ENCODE measurements at places on chromosomes 11 and 22.

GRCh38 chr11:35962369-35963138, 18.7 kb downstream of the LDLRAD3 start:
- no peak for DNase-seq

DNA sequence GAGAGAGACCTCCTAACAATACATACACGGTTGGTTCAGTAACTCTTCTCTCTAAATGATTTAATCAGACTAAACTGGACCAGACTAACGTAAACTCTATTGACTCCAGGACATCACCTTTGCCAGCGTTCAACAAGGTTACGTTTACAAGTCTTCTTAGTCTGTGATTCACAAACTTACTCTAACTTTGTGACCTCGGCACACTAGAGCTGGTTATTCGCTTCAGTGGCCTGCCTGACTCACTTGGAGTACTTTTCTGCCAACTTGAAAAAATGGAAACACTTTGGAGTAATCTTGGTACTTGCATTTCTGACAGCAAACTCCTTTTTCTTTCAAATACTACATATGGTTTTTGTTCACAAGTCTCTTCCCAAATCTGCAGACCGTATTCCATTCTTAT, 26.2 kb downstream of the MTMR2 start:
- no peak for DNase-seq

- no peak for DNase-seq
Measured at GRCh38 chr22:49922484-49922883, 4.0 kb downstream of the CRELD2 start.

DNA sequence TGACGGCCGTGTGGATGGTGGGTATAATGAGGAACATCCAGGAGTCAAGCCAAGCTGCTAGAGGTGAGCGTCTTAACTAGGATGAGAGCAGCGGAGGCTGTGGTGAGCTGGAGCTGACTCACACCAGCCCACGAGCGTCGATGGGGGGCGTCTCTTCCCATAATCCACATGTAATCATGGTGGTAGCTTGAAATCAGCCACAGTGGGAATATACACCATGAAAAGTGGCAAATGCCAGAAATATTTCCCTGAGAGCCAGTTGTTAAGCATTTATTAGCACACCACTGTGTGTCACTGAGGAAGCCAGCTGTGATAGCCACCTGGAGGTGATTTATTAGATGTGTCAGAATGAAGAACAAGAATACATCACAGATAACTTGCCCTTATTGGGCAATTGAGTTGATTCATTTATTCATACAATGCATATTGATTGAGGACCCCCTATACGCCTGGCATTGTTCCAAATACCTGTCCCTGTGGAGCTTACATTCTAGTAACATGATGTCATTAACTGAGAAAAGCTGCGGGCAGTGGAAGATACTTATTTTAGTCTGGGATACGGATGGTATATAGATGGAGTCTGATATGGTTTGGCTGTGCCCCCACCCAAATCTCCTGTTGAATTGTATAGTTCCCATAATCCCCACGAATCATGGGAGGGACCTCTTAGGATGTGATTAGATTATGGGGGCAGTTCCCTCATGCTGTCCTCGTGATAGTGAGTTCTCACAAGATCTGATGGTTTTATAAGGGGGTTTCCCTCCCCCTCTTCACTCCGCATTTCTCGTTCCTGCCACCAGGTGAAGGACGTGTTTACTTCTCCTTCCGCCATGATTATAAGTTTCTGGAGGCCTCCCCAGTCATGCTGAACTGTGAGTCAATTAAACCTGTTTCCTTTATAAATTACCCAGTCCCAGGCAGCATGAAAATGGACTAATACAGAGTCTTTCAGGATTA, 473.4 kb downstream of the METTL15 start:
- no peak for DNase-seq

DNA sequence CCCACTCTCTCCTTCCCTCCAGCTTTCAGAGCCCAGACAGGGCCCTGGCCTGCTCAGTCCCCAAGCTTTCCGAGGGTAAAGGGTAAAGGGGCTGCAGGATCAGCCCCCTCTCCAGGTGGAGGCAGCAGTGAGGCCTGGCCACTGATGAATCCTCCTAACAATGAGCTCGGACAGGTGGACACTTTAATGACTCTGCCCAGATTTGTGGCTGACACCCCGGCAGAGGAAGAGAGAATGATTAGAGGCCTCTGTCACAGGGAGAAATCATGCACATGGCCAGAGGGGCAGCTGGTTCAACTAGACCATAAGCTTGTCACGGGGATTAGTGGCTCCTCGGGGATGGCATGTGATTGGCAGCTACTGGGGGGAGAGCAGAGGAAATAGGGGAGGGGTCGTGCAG, 587.5 kb upstream of the B3GAT1 start:
- no peak for DNase-seq

DNA sequence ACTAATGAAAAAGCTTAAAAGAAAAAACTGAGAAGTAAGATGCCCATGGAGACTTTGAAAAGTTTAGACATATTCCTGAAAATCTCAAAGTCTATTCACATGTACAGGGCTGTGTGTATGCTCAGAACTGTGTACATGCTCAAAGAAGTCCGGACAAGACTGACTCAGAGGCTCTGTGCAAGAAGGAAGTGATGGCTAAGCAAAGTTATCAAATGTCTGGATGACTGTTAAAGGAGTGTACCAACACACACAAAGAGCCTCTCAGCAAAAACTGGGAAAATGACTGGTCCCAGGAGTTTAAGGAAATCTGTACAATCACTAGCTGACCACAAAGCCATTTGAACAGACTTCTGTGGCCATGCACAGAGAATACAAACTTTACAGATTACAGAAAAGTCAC, 33.1 kb upstream of the ARHGAP32 start:
- DNase-seq: no peak

DNA sequence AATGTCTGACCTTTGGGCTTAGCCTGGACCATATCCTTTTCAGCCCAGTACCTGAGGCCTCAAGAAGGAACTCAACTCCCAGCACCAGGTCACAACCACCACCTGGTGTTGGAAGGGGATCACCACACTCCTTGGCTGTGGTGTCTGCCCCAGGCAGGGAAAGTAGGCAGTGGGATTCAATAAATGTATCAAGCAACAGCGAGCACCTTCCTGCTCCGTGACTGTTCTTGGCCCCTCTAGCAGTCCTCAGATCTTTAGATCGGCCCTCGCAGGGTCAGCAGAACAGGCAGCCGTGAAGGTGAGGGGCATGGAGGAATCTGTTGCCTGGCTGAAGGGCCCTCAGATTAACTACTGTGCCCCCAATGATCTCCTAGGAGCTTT, 15.9 kb downstream of the ARFGAP2 start:
- DNase-seq: no peak

- DNase-seq: no peak
Measured at GRCh38 chr22:11628651-11629511, 3899.1 kb upstream of the OR11H1 start.

DNA sequence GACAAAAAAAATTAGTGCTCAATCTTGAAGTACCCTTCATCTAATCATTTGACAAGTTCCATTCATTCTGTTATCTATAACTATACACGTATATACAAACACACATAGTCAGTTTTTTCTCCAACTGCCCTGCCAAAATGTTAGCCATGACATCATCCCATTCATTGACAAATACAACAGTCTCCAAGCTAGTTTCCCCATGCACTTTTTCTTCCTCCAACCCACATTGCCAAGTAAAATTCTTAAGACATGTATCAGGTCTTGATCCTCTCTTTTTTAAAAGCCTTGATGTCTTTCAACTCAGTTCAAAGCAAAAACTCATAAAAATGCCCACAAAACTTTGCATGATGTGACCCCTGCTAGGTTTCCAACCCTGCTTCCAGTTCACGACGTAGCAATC, 58.1 kb downstream of the DDI1 start:
- DNase-seq: no peak

DNA sequence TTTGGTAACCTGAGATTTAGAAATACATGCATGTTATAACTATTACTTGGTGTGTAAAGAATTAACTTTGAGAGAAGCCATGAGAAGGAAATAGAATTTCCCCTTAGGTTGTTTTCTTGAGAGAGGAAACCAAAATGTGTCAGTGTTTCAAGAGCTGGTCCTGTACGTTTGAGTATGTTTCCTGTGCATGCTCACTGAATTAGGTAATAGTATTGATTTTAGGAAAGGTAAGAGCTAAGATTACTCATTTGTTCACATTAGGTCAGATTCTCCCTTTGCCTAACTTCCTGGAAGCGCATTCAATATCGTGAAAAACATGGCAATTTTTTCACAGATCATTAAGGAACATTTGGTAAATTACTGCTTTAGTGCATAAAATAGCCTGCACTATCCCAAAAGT, 49.3 kb upstream of the RDX start:
- DNase-seq: no peak

DNA sequence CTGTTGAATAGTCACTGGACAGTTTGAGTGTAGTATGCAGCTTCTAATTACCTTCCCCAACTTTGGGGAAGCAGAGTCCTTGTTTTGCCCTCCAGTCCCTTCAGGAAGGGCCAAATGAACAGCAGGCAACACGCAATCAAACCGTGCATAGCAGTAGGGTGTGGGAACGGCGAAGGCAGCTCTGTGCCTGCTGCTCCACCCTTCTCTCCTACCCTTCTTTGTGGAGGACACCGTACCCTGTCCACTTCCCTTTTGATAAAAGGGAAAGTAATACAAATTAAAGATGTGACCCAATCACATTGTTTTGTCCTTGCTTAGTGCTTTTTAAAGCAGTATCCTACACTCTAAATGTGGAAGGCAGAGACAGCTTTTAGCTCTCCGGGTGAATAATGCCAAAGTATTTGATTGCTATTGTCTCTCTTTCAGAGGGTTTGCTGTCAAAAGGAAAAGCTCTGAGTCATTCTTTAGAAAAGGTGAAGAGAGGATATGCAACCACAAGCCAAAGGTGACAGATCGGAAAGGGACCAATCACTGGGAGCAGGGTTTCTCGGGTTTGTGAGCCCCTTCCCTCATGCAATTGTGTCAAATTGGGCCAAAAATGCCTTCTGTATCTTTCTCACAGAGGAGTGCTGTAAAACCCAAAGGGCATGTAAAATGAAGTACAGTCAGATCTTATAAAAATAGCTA, 407.3 kb upstream of the CCDC90B start:
- peak; percentile 53 for DNase-seq

DNA sequence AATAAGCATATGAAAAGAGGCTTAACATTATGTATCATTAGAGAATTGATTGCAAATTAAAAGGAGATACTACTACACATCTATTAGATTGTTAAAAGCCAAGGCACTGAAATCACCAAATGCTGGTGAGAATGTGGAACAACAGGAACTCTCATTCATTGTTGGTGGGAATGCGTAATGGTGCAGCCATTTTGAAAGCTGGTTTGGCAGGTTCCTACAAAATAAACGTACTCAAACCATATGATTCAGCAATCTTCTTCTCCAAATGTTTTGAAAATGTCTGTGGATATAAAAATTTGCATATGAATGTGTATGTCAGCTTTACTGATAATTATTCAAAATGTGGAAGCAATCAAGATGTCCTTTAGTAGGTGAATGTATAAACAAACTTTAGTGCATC, 176.4 kb upstream of the PLET1 start:
- no peak for DNase-seq

- peak; percentile 96 for DNase-seq
Measured at GRCh38 chr22:45212306-45212709, 28.4 kb downstream of the KIAA0930 start.

DNA sequence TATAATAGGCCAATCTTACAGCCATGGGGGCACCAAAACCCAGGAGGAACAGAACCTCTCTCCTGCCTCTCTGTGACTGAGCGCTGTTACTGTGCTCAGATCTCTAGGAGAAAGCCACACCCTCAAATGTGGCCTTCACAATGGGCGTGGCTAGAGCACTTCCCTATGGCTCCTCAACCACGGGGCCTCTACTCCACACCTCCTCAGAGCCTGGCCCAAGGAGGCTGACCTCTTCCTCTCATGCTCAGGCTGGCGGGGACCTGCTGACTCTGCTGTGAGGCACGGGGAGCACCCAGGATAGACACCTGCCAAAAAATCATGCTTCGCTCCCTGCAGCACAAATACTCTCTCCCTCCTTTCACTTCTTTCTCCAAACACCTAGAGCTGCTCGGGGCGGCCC, 41.0 kb downstream of the C11orf58 start:
- DNase-seq: no peak

- DNase-seq: no peak
Measured at GRCh38 chr11:120074076-120074475, 63.8 kb downstream of the TRIM29 start.

- no peak for DNase-seq
Measured at GRCh38 chr22:19661156-19661555, 53.1 kb upstream of the SEPTIN5 start.

DNA sequence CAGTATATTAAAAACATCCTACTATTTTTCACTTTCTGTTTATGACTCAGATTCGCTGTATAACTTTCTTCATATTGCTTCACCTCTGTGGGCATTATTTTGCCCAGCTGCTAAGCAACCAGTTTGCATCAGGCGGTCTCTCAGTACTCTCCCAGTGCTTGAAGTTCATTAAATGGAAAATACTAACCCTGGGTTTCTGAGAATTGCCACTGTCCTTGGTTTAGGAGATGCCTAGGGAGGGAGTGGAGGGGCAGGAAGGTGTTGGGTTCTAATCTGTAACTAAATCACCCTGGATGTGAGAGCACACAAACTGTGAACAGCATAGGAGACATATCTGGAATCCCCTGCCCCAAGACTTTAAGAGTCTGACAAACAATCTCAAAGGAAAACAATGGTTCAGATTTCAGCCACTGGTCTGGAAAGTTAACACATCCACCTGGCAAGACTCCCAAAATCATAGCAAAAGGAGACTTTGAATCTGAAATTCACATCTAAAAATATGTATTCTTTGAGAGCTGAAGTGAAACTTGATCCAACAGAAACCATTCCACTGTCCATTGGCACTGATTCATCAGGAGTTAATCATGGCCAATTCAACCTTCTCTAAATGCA, 540.0 kb downstream of the SOX6 start:
- no peak for DNase-seq

GRCh38 chr22:34105461-34106062, 185.3 kb upstream of the LARGE1 start:
- DNase-seq: peak; percentile 19

GRCh38 chr22:47793304-47794101, 1031.1 kb downstream of the TBC1D22A start:
- no peak for DNase-seq

- DNase-seq: no peak
Measured at GRCh38 chr11:115578275-115578674, 74.1 kb upstream of the CADM1 start.

GRCh38 chr11:28767574-28767973, 659.4 kb downstream of the METTL15 start:
- DNase-seq: no peak
